Activated naive CD8-positive, alpha-beta T cell treated with anti-CD3 and anti-CD28 coated beads, Interleukin-2, amount 50 U/mL, for 16 hours (primary cell): ENCODE measurements at places on chromosomes 16 and 17.

DNA sequence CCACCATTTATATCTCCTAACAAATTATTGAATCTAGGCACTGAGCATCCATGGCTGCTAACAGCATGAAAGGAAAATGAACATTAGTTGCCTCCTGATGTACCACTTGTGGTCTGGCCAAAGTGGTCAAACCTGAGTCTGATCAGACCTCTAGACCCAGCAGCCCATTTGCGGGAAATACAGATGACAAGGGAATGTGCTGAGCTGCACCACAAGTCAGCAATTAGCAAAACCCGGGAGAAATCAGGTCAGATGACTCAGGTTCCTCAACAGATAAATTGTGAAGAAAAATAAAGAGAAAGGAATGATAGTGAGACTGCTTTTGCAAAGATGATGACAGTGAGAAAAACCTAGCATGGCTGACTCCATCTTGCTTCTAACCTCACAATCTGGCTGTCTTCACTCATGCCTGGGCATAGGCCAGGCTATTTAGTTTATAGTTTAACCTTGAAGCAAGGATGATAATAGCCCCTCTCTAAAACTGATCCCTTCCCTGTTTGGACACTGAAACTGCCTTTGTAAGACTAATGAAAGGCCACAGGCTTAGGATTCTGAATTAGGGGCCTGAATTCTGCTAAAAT is 142.7 kb upstream of the ASIC2 start:
- DNase-seq: no peak

- DNase-seq: no peak
Observed at GRCh38 chr17:66468241-66469087, 166.1 kb downstream of the PRKCA start.

- DNase-seq: no peak
Observed at GRCh38 chr17:45656527-45657181, 127.5 kb upstream of the CRHR1 start.

DNA sequence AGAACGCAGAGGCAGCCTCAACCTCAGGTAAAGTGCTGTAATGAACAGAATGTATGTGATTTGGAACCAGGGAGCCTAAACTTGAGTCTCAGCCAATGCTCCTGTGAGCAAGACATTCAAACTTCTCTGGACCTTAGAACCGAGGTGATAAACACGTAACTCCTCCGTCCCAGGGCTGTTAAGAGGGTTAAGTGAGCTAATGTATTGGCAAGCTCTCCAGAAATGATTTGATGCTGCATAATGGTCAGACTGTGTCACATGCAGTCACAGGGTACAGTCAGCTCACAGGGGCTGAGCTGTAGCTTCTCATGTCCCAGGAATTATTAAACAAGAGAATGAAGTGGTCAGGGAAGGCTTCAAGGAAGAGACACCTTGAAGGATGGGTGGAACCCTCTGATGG is 10.0 kb upstream of the SLC4A1 start:
- DNase-seq: no peak
